OCI-LY7 (cell line): ENCODE measurements at places on chromosomes 2 and 18. TPM values are rescaled to one million over a fixed set of nuclear protein-coding genes. Genes with fewer than 3 reads are reported as not detected.
A peak's percentile ranks its signal among the peaks of the same experiment; 100 is the strongest.

GRCh38 chr2:219286436-219287115 is 7.4 kb downstream of the DNAJB2 start:
- DNase-seq: peak; percentile 19

DNA sequence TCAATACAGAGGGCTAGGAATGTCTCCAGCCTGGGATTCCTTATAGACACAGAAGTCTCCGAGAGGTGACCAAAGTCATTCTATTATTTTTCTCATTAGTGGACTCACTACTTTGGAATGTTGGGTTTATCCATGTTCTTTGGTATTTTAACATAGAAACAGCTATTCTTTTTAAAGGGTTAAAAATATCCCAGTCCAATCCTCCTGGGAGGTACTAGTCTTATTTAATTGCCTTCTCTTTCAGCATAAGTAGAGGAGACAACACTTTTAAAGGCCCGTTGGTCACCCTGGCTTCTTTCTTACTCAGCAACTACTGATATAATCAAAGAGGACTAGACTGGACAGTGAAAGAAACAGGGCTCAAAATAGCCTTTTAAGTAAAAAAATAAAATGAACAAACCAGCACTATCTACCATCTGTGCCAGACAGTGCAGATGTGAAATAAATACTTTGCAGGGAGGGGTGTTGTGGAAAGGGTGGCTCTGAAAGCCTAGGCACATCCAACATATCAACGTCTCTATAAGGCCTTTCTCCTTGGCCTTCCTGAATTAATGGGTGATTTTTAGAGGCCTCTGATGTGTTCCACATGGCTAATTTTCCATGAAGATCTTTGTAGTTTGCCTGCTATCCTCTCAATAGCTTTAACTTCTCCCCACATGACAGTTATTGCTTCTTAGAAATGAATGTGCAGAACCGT is 334.4 kb upstream of the THUMPD2 start:
- DNase-seq: no peak

GRCh38 chr2:112253261-112253815 is 1.5 kb downstream of the ZC3H8 start:
- no peak for DNase-seq

Gene SERPINB11
- total RNA-seq: not detected in 2 replicates

Gene DNAH7
- not detected in 2 replicates for total RNA-seq
